ENCODE measurements at places on chromosomes 11 and 22.

DNA sequence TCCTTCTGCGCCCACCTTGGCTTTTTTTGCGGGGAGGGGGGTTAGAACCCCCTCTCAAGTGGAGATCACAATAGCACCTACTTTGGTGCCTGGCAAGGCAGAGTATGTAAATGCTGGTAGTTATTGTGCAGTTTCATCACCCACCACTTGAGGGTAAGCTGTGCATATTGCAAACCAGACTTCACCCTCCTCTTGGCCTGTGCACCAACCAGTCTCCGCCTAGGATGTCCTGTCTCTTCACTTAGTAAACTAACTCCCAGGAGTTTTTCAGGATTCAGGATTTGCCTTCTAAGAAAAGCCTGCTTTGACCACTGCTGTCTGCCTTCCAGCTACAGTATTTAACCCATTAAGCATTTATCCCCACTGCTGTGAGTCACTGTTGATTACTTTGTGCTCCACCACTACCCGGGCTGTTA lies 2.0 kb upstream of the UBXN1 start:
- H3K27me3 ChIP-seq = no peaks in the 10 kb centered on the region
- peak overlapping the region; percentile 67 for H3K27ac ChIP-seq
- H3K36me3 ChIP-seq = peaks cover 22% of the 10 kb centered on the region
- DNase-seq = no peak
- H3K4me3 ChIP-seq = no peak overlapping the region

DNA sequence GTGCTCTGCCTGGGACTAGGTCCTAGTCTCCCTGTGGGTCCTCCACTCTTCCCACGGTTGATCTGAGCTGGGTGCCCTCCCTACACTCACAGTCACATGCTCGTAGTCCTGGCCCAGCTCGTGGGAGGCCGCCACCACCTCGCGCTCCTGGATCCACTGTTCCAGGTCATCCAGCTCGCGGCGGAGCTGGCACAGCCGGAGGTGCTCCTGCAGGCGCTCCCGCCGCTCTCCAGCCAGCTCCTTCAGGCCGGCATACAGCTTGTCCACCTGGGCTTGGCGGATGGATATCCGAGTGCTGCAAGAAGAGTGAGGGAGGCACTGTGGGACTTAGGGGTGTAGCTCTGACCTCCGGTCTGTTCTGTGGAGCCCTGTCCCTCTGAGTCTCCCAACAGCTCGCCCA lies 14.8 kb upstream of the RBM4B start:
- peaks cover 93% of the 10 kb centered on the region for H3K36me3 ChIP-seq
- H3K4me3 ChIP-seq = no peak overlapping the region
- no peak for DNase-seq
- H3K4me1 ChIP-seq = peaks cover under 1% of the 10 kb centered on the region
- H3K27me3 ChIP-seq = no peaks in the 10 kb centered on the region
- no peak overlapping the region for H3K27ac ChIP-seq

GRCh38 chr22:50530580-50530876 lies 716 bp upstream of the TYMP start:
- no peaks in the 10 kb centered on the region for H3K27me3 ChIP-seq
- H3K36me3 ChIP-seq = no peaks in the 10 kb centered on the region
- peaks cover 42% of the 10 kb centered on the region for H3K4me1 ChIP-seq
- peak overlapping the region; percentile 96 for H3K27ac ChIP-seq
- H3K4me3 ChIP-seq = peak overlapping the region; percentile 87
- DNase-seq = no peak

DNA sequence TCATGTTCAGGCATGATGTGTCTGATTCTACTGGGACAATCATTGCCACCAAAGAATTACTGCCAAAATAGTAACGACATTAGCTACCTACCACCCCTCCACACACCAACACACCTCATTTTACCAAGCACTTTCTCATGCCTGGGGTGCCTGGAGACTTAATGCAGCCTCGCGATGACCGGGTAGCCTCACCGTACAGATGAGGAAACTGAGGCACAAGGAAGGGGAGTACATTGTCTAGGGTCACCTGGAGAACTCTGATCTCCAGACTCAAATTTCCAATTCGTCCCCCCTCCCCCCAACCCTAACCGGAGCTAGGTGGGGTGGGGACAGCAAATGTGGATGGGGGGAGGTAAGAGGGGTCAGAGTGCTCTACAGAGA lies 2.7 kb upstream of the RTN4RL2 start:
- H3K27ac ChIP-seq = no peak overlapping the region
- peaks cover 60% of the 10 kb centered on the region for H3K27me3 ChIP-seq
- H3K4me1 ChIP-seq = peaks cover 37% of the 10 kb centered on the region
- H3K4me3 ChIP-seq = no peak overlapping the region
- no peaks in the 10 kb centered on the region for H3K36me3 ChIP-seq
- no peak for DNase-seq

DNA sequence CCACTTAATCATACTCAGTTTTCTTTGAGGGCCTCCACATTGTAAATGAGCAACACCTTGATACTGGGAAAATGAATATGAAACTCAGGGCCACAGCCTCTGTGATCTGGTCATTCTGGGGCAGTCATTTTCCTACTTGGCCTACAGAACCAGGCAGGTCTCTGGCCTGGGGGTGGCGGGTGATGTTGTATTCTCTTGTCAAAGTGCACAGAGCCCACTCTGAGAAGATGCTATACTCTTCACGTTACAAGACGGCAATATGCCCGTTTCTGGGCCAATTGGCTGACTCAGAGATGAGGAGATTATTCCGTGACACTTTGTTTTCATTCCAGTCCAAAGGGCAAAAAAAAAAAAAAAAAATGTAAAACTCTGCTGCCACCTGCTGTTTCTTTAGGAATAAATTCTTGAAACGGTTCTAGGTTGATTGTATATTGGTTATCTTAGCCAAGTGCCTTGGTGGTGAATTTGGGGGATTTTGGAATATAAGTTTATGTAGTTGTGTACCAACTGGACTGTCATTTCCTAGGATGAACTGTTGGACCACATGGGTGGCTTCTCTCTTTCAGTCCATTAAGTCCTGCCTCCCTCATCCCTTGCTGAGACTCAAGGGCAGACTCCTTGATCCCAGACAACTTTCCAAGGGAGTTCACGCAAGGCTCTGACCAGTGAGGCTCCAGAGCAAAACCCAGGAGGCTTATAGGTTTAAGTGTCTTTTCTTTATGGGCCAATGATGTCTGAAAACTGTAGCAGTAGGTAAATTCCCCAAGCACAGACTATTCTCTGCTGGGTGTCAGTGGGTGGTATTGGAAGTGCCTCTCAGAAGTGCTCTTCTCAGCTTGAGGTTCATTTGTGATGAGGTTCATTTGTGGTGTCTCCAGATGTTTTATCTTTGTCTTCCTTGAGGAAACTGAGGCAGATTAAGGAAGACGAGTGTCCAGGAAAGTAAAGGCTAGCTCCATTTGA lies 18.2 kb downstream of the ADM start:
- no peak for DNase-seq
- peak overlapping the region; percentile 61 for H3K27ac ChIP-seq
- no peaks in the 10 kb centered on the region for H3K27me3 ChIP-seq

- H3K4me3 ChIP-seq = no peak overlapping the region
- H3K27ac ChIP-seq = no peak overlapping the region
- no peaks in the 10 kb centered on the region for H3K27me3 ChIP-seq
- no peaks in the 10 kb centered on the region for H3K36me3 ChIP-seq
- H3K4me1 ChIP-seq = no peaks in the 10 kb centered on the region
- no peak for DNase-seq
These were observed 57.6 kb downstream of the LIF start for GRCh38 chr22:30188911-30189310.

DNA sequence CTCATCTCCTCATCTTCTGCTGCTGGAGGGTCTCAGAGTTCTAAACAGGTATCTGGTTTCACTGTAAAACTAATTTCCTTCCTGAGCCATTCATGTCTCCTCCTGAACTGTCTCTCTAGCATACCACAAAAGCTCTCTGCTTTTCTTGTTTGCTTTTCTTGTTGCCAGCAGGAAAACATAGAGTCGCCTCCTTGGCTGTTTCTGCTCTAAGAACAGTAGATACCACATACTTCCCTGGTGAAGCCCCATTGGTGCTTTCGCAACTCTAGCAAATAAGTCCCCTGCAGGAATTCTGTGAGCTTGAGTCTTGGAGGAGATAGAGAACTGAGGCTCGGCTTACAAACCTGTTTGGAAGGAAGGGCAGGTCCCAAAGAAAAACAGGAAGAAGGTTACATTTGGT lies 7.0 kb downstream of the DIXDC1 start:
- no peaks in the 10 kb centered on the region for H3K36me3 ChIP-seq
- H3K4me3 ChIP-seq = no peak overlapping the region
- H3K27ac ChIP-seq = peak overlapping the region; percentile 71
- H3K4me1 ChIP-seq = no peaks in the 10 kb centered on the region
- DNase-seq = no peak
- H3K27me3 ChIP-seq = no peaks in the 10 kb centered on the region

DNA sequence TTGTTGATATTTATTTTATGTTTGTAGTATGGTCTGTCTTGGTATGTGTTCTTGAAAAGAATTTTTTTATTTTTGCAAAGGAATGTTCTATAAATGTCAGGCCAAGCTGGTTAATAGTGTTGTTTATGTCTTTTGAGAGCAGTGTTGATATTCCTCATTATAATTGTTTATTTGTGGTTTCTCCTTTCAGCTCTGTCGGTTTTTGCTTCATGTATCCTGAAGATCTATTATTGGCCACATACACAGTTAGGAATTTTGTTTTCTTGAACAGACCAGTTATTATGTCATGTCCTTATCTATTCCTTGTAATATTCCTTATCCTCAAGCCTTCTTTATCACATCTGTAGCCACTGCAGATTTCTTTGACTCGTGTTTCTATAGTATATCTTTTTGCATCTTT lies 56.5 kb downstream of the PDHX start:
- H3K27ac ChIP-seq = no peak overlapping the region
- DNase-seq = no peak
- H3K4me1 ChIP-seq = peaks cover 14% of the 10 kb centered on the region

DNA sequence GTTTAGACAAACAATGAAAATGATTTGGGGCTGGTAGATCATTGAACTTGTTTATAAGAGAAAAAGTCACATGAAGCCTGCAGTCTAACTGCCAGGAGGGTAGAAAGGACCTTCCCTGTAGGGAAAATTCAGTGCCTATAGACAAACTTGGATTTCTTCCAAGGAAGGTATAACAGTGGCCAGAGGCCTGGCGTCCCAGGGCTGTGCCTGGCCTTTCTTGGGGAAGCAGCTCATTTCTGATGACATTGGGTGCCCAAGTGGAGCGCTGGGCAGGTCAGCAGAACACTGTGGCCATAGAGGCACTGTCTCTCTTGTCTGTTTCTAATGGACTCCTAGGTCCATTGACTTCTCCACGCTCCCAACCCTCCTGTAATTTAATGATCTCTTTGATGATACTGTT lies 6.6 kb upstream of the FXYD6 start:
- H3K27me3 ChIP-seq = no peaks in the 10 kb centered on the region
- H3K4me3 ChIP-seq = no peak overlapping the region
- H3K27ac ChIP-seq = no peak overlapping the region
- no peaks in the 10 kb centered on the region for H3K36me3 ChIP-seq
- H3K4me1 ChIP-seq = peaks cover 6% of the 10 kb centered on the region
- DNase-seq = no peak

DNA sequence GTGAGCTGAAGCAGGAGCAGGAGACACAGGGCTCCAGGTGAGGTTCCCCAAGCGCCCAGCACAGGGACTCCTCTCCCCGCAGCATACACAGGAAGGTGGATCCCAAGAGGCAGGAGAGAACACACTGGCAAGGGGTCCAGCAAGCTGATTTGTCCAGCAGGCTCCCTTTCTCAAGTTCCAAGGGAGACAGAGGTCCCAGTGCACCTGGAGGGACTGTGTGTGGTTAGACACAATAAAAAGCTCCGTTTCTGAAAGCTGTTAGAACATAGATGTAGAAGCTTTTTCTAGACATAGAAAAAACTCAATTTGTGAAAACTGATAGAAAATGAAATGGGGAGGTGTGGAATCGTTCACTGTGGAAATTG lies 1.8 kb downstream of the CALCB start:
- no peak for DNase-seq
- H3K4me3 ChIP-seq = no peak overlapping the region
- no peaks in the 10 kb centered on the region for H3K36me3 ChIP-seq
- H3K27me3 ChIP-seq = no peaks in the 10 kb centered on the region
- H3K27ac ChIP-seq = no peak overlapping the region

DNA sequence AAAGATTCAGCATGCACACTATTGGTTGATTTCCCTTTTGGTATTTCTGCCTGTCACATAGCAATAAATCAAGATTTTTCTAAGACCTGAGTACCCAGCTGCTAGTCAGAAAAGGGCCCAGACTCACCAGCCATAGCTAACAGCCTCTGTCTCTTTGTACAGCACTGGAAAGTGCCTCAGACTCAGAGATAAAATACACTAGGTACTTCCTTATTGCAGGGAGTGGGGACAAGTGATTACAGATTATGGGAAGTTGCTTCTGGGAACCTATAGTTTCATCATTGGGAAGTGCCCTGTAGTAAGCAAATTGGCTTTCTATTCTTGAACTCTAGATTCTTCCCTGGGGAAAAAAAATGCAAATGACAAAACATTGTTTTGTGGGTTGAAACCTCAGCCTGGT lies at the start of gene CASP5:
Gene CASP5, minus strand, starts transcription at position 166 of the 400 bp plus-strand sequence. Its CDS starts 32 bp downstream, at position 134.
- no peak for DNase-seq
- no peaks in the 10 kb centered on the region for H3K27me3 ChIP-seq
- H3K4me1 ChIP-seq = no peaks in the 10 kb centered on the region
- peaks cover 32% of the 10 kb centered on the region for H3K36me3 ChIP-seq

GRCh38 chr11:78050964-78051831 lies 12.5 kb upstream of the THRSP start:
- no peaks in the 10 kb centered on the region for H3K36me3 ChIP-seq
- H3K4me3 ChIP-seq = no peak overlapping the region
- DNase-seq = no peak

GRCh38 chr11:35144136-35144741 lies 5.3 kb downstream of the CD44 start:
- peaks cover 99% of the 10 kb centered on the region for H3K4me1 ChIP-seq
- H3K4me3 ChIP-seq = peak overlapping the region; percentile 2
- no peaks in the 10 kb centered on the region for H3K36me3 ChIP-seq
- no peak for DNase-seq
- H3K27ac ChIP-seq = peak overlapping the region; percentile 98
- H3K27me3 ChIP-seq = no peaks in the 10 kb centered on the region

GRCh38 chr11:17004486-17005148 lies 9.6 kb downstream of the PLEKHA7 start:
- no peaks in the 10 kb centered on the region for H3K27me3 ChIP-seq
- DNase-seq = no peak
- no peaks in the 10 kb centered on the region for H3K36me3 ChIP-seq
- peaks cover 3% of the 10 kb centered on the region for H3K4me1 ChIP-seq

- no peak for DNase-seq
- peaks cover 14% of the 10 kb centered on the region for H3K4me1 ChIP-seq
- no peaks in the 10 kb centered on the region for H3K36me3 ChIP-seq
- H3K27ac ChIP-seq = no peak overlapping the region
- H3K4me3 ChIP-seq = no peak overlapping the region
- no peaks in the 10 kb centered on the region for H3K27me3 ChIP-seq
These were observed 30.2 kb upstream of the CAVIN3 start for GRCh38 chr11:6350486-6350885.

All from esophagus squamous epithelium (tissue), 5 donors.